PC-9 (cell line): ENCODE measurements at places on chromosomes 7 and 10. TPM values are rescaled to one million over a fixed set of nuclear protein-coding genes. Genes with fewer than 3 reads are reported as not detected.

DNA sequence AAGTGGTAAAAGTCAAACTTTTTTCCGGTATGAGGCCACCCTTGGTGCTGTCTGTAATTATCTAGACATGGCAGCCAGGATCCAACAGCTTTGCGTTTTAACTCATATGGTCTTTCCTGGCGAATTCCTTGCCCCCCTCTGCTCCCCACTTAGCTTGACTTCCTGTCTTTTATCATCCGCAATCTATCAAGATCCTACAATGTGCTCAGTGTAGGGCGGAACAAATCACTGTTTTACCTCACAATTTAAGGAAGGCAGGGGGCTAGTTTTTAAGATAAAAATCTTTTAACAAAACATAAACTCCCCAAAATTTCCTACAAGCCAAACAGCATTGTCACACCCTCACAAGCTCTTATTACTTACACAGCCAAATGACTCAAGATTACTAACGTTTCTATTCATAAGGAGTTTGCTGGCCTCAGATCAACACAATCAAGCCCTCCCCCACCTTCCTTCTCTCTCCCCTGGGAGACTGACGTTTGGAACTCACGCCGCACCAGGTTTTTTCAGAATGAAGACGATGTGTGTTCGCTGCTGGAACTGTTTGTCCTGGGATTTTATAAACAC lies 1.3 kb upstream of the CDK14 start:
- H3K27ac ChIP-seq: no peak overlapping the region
- peaks cover 8% of the 10 kb centered on the region; the same call in 1 of the 2 replicates for H3K4me1 ChIP-seq
- DNase-seq: peak; percentile 45
- no peak overlapping the region for H3K4me3 ChIP-seq
- peaks cover 24% of the 10 kb centered on the region for H3K27me3 ChIP-seq

- H3K36me3 ChIP-seq: no peaks in the 10 kb centered on the region
- DNase-seq: peak; percentile 66
- H3K4me3 ChIP-seq: peak overlapping the region; percentile 65
- peaks cover 37% of the 10 kb centered on the region for H3K4me1 ChIP-seq
- H3K27me3 ChIP-seq: no peaks in the 10 kb centered on the region
Observed at GRCh38 chr10:6738112-6738768, 158.2 kb upstream of the PRKCQ start.

GRCh38 chr7:37342176-37342687 lies 106.4 kb downstream of the ELMO1 start:
- H3K4me3 ChIP-seq: peak overlapping the region; percentile 22; the same call in 1 of the 2 replicates
- no peaks in the 10 kb centered on the region for H3K36me3 ChIP-seq
- peaks cover 5% of the 10 kb centered on the region; the same call in 1 of the 2 replicates for H3K27me3 ChIP-seq
- H3K27ac ChIP-seq: no peak overlapping the region

- 0 out of 2 replicates have a peak, but pooled peaks cover 7% of the 10 kb centered on the region for H3K4me1 ChIP-seq
- no peaks in the 10 kb centered on the region for H3K36me3 ChIP-seq
- H3K4me3 ChIP-seq: no peak overlapping the region
- DNase-seq: no peak
- H3K27ac ChIP-seq: no peak overlapping the region
Observed at GRCh38 chr10:14047431-14047830, 283.3 kb downstream of the FRMD4A start.

DNA sequence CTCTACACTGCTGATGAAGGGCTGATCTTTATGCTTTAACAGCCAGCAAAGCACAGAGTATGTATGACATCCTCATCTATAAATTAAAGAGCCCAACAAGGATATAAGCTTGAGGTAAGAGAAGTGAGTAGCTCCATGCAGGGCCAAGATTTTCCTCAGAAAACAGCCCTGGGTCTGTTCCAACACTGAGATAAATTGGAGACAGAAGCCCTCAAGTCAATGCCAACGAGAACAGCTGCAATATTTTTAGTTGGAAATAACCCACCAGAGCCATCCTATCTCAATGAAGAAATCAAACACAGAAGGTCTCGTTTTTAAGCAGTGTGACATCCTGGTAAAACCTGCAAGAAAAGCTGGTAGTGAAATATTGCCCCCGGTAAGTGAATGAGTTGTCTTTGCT lies 297.0 kb upstream of the AUTS2 start:
- no peaks in the 10 kb centered on the region for H3K27me3 ChIP-seq
- H3K4me3 ChIP-seq: no peak overlapping the region
- H3K27ac ChIP-seq: no peak overlapping the region
- no peak for DNase-seq
- H3K36me3 ChIP-seq: no peaks in the 10 kb centered on the region

GRCh38 chr7:76185187-76185896 lies 16.4 kb upstream of the SRRM3 start:
- no peaks in the 10 kb centered on the region for H3K4me1 ChIP-seq
- no peak for DNase-seq
- no peak overlapping the region for H3K27ac ChIP-seq
- H3K36me3 ChIP-seq: no peaks in the 10 kb centered on the region
- H3K4me3 ChIP-seq: no peak overlapping the region

- no peaks in the 10 kb centered on the region for H3K36me3 ChIP-seq
- no peaks in the 10 kb centered on the region for H3K4me1 ChIP-seq
- H3K27ac ChIP-seq: no peak overlapping the region
- DNase-seq: no peak
- H3K4me3 ChIP-seq: no peak overlapping the region
- no peaks in the 10 kb centered on the region for H3K27me3 ChIP-seq
Observed at GRCh38 chr7:2205036-2205780, 27.5 kb downstream of the MAD1L1 start.

Gene SORBS1
- 5.0 and 5.5 TPM in 2 replicates for total RNA-seq

GRCh38 chr7:98878365-98879197 lies at the start of gene TRRAP:
Gene TRRAP (plus strand): TSS chr7:98878532. CDS start chr7:98881151, 2,619 bp downstream.
- no peaks in the 10 kb centered on the region for H3K27me3 ChIP-seq
- H3K27ac ChIP-seq: peak within 1 kb of the TSS; percentile 16; the same call in 1 of the 2 replicates
- peaks cover 12% of the 10 kb centered on the region for H3K36me3 ChIP-seq
- H3K4me3 ChIP-seq: peak within 1 kb of the TSS; percentile 99
- H3K4me1 ChIP-seq: peaks cover 13% of the 10 kb centered on the region; the same call in 1 of the 2 replicates

Gene NRAP
- not detected in 2 replicates for total RNA-seq

- H3K36me3 ChIP-seq: no peaks in the 10 kb centered on the region
- H3K4me1 ChIP-seq: no peaks in the 10 kb centered on the region
- no peak for DNase-seq
- no peaks in the 10 kb centered on the region for H3K27me3 ChIP-seq
Observed at GRCh38 chr10:16592378-16592777, 70.7 kb upstream of the C1QL3 start.

Gene HOXA1
- 2.0 and 2.2 TPM in 2 replicates for total RNA-seq

DNA sequence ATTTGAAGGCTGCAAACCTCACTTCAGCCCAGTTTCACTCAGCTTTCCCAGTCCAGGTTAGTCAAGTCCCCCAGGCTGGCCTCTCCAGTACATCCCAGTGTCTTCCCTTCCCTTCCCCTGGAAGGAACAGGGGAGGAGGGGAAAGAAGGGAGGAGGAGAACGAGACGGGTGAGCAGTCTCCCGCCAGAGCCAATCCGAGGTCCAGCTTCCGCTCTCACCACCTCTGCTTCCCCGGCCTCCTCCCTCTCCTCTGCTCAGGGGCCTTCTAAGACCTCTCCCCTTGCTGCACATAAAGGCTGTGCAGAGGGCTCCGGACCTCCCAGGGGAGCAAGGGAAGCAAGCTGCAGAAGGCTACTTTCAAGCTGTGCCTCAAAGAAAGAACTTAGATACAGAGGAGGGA lies 4.1 kb downstream of the ATG9B start:
- no peaks in the 10 kb centered on the region for H3K27me3 ChIP-seq
- peaks cover 18% of the 10 kb centered on the region for H3K4me1 ChIP-seq
- no peak for DNase-seq
- no peaks in the 10 kb centered on the region for H3K36me3 ChIP-seq

Gene MUC12
- 1.4 and 3.8 TPM in 2 replicates for total RNA-seq

- DNase-seq: no peak
- no peak overlapping the region for H3K4me3 ChIP-seq
- H3K27me3 ChIP-seq: no peaks in the 10 kb centered on the region
Observed at GRCh38 chr7:107628461-107629064, 32.1 kb upstream of the SLC26A4 start.

DNA sequence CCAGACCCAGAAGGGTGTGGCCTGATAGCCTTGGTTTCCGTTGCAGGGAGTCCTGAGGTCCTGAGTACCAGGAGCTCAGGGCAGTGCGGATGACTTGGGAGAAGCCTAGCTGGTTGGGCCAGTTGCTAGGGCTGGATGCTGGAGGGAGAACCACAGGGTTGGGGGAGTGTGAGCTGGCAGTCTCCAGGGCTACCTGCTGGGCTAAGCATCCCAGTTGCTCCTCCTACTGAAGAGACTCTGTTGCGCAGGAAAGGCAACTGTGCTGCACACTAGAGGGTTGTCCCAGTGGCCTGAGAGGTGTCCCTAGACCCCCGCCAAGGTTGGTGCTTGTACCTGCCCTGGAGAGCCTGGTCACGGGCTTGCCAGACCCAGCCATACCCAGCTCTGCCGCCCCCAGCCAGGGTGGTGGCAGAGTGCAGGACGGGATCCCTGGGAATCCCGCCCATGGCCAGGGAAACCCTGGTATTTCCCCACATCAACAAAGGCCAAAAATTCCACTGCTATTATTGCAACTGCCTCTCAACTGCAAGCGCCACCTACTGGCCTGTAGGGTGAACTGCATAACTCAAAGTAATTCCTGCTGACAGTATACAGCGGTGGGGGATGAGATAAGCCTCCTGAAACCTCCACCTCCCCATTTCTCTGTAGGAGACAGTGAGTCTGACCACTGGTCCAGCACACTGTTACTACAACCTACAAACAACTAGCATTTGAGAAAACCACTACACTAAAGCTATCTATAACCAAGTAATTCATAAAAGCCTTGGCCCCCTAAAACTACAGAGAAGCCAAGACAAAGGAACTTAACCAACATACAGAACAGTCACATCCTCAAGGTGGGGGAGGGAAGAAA lies 67.6 kb upstream of the DDC start:
- H3K27ac ChIP-seq: no peak overlapping the region
- peak; percentile 48 for DNase-seq
- H3K4me3 ChIP-seq: no peak overlapping the region
- no peaks in the 10 kb centered on the region for H3K4me1 ChIP-seq
- H3K27me3 ChIP-seq: no peaks in the 10 kb centered on the region
- H3K36me3 ChIP-seq: no peaks in the 10 kb centered on the region

Gene OPN1SW
- total RNA-seq: not detected in 2 replicates

Gene MBL2
- not detected in 2 replicates for total RNA-seq

DNA sequence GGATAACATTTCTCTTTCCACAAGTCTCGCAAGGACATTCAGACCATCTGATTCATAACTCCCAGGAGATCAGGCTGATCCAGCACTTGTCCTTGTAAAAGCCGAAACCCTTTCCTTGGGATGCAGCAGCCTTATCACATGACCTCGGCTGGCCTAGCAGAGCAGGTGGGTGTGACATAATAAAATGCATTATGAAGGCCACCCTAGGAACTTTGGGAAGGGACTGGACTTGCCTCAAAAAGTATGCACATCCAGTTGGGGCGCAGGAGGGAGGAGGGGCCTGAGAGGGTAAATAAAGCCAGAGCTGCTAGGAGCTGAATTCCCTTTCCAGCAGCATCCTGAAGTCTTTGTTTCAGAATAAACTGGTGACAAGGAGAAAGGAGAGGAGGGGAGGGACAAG lies 260.8 kb downstream of the SNX13 start:
- no peaks in the 10 kb centered on the region for H3K4me1 ChIP-seq
- H3K27ac ChIP-seq: no peak overlapping the region
- no peaks in the 10 kb centered on the region for H3K36me3 ChIP-seq
- H3K27me3 ChIP-seq: no peaks in the 10 kb centered on the region

GRCh38 chr7:118753479-118753878 lies 529.0 kb downstream of the ANKRD7 start:
- DNase-seq: no peak
- H3K27me3 ChIP-seq: no peaks in the 10 kb centered on the region
- H3K36me3 ChIP-seq: no peaks in the 10 kb centered on the region
- no peak overlapping the region for H3K4me3 ChIP-seq
- no peak overlapping the region for H3K27ac ChIP-seq
- no peaks in the 10 kb centered on the region for H3K4me1 ChIP-seq

GRCh38 chr10:6300106-6300783 lies 97.5 kb downstream of the PFKFB3 start:
- no peaks in the 10 kb centered on the region for H3K27me3 ChIP-seq
- H3K27ac ChIP-seq: peak overlapping the region; percentile 85; the same call in 1 of the 2 replicates
- H3K4me1 ChIP-seq: peaks cover 58% of the 10 kb centered on the region

- H3K4me1 ChIP-seq: no peaks in the 10 kb centered on the region
- H3K27ac ChIP-seq: no peak overlapping the region
- H3K4me3 ChIP-seq: no peak overlapping the region
- DNase-seq: no peak
- no peaks in the 10 kb centered on the region for H3K36me3 ChIP-seq
Observed at GRCh38 chr7:72268090-72268489, 144.0 kb downstream of the CALN1 start.

- no peaks in the 10 kb centered on the region for H3K4me1 ChIP-seq
- no peak overlapping the region for H3K4me3 ChIP-seq
- H3K36me3 ChIP-seq: no peaks in the 10 kb centered on the region
- H3K27me3 ChIP-seq: peaks cover 76% of the 10 kb centered on the region
- no peak overlapping the region for H3K27ac ChIP-seq
Observed at GRCh38 chr7:39260279-39260844, 282.7 kb downstream of the POU6F2 start.

GRCh38 chr7:18294411-18294810 lies 201.1 kb upstream of the HDAC9 start:
- no peak overlapping the region for H3K4me3 ChIP-seq
- H3K27ac ChIP-seq: no peak overlapping the region
- no peaks in the 10 kb centered on the region for H3K4me1 ChIP-seq
- no peaks in the 10 kb centered on the region for H3K36me3 ChIP-seq
- H3K27me3 ChIP-seq: no peaks in the 10 kb centered on the region

Gene ATOH7
- total RNA-seq: not detected in 2 replicates
